Hindlimb muscle (tissue), 1 donor: ENCODE measurements at places on chromosomes 11 and 22.

- DNase-seq: no peak
Measured at GRCh38 chr11:16814410-16815046, 76.1 kb downstream of the C11orf58 start.

DNA sequence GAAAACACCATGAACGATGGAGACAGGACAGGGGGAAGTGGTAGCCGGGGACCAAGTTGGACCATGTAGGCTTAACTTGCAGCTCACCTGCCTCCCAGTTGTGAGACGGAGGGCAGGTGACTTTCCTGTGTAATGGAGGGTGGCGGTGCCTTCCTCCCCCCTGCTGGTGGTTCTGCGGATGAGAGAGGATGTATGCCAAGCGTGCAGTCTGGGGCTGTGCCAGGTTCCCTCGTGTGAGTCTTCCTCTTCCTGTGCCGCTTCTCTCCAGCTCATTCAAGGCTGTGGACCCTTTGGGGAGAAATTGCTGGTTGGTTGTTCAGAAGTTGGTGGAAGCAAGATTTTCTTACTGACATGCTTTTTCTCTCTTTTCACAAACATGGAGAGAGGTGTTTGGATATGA is 35.1 kb downstream of the MPPED1 start:
- DNase-seq: no peak

DNA sequence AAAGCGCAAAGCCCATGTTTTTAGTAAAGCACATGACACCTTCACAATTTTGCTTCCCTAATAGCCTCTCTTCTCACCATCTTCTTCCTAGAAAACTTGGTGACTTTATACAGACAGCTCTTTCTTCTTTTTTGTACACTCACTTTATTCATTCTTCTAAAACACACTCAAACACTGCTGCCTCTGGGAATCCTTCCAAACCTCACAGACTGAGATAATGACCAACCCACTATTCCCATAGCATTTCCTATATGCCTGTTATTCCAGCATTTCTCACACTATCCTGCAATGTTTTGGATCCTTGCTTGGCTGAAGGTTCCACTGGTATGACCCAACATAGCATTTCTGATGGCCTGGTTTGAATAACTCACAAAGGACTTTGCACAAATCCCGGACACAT is 442.1 kb upstream of the CCDC90B start:
- DNase-seq: no peak

GRCh38 chr11:108025387-108026080 is 16.8 kb downstream of the CUL5 start:
- DNase-seq: no peak

- no peak for DNase-seq
Measured at GRCh38 chr22:32576553-32577253, 102.1 kb downstream of the FBXO7 start.

DNA sequence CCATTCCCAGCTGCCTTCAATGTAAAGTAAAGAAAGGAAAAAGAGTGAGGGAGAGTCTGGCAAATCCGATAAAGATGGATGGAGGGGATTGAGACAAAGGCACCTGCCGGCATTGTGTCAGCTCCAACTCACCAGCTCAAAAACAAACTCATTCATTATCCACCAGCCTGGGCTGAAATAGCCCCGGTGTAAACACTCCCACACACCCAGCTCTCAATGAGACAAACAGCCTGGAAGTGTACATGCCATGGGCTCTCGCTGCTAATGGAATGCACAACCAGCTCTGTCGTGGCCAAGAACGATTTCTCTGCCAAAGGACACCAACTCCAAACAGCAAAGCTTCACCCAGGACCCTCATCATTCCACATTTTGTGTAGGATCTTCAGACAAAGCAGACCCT is 89.3 kb upstream of the OPCML start:
- DNase-seq: no peak

- no peak for DNase-seq
Measured at GRCh38 chr11:106765469-106766258, 252.6 kb downstream of the GUCY1A2 start.

DNA sequence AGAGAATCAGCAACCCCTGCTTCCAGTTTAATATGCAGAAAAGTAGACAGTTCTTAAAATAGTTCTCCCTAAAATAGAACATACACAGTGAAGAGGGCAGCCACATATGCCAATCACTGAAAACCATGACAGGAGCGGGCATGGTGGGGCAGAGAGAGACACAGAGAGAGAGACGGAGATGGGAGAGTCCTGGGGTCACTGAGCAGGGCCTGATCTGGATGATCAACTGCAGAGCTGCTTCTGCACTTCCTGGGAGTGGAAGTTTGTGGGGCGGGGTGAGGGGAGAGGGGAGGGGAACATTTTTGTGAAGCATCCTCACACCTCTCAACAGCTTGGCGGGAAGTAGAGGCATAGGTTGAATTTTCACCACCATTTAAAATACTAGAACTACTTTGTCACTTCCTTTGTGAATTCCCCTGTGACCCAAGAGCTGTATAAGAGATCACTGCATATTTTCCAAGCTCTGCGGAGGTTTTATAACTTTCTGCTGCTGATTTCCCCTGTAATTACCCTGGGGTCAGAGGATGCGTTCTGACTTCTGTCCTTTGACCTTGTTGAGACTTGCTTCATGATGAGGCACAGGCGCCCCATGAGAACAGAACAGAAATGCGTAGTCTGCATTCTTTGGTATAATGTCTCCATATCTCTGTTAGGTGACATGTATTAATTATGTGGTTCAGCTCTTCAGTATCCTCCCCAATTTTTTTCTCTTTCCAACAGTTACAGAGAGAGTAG is 419.4 kb downstream of the BRD1 start:
- DNase-seq: no peak
